ENCODE measurements at places on chromosomes 13 and 19. TPM values are rescaled to one million over a fixed set of nuclear protein-coding genes. Genes with fewer than 3 reads are reported as not detected.

DNA sequence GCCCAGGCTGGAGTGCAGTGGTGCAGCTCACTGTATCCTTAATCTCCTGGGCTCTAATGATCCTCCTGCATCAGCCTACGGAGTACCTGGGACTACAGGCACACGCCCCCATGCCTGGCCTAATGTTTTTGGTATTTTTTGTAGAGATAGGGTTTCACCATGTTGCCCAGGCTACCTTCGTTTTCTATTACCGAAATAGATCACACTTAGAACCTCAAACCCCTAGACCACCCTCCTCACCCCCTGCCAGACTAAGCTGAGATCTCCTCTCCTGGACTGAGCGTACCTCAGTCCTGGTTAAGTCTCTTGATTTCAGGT is 391 bp downstream of the KLF1 start:
- DNase-seq: no peak

MCEMP1 gene
- 24.5 TPM for total RNA-seq

ZNF613 gene
- total RNA-seq: 8.5 TPM

DNA sequence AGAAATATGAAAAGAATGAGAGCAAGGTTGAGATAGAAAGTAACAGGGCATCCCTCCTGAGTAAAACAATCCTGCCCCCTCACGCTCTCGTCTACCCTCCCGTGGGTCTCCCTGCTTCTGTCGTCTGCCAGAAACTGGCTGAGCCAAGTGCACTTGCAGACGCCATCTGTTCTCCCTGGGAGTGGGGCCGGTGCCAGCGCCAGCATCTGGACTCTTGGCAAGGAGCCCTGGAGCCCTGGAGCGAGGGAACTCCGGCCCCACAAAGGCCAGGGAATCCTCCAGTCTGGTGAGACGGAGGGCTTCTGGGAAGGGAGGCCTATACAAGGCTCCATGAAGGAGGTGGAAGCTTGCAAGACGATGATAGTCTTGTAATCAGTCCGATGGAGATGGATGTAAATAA is 2.3 kb upstream of the TMEM91 start:
- DNase-seq: no peak

DNA sequence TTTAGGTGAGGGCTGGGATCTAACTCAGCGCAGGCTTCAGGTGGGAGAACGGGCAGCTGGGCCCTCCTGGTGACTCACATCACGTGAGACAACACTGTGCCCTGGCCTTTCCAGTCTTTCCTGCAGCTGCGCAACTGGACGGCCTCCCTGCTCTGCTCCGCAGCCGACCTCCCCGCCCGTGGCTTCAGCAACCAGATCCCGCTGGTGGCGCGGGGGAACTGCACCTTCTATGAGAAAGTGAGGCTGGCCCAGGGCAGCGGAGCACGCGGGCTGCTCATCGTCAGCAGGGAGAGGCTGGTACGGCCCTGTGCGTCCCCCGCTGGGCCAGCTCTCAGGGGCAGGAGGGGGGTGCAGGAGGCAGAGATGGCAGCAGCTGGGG is 8.8 kb downstream of the SPPL2B start:
- DNase-seq: no peak

ANKLE1 gene
- 3.1 TPM for total RNA-seq

DNA sequence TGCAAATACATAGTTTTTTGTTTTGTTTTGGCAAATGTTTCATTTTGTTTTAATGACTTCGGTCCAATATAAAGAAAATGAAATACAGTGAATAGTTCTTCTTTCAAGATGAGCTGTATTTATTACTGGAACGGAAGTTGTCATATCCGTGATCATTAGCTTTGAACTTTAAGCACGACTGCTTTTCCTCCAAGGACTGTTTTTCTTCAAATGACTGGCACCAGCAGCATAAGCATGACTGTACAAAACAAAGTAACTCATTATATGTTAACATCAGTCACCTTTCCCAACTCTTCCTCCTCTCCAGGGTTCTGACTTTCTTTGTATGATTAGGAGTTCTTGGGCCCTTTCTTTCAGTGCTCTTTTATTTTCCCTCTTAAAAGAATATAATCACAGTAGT is 20.5 kb downstream of the EDNRB start:
- no peak for DNase-seq

GRCh38 chr19:57527136-57527881 is at the start of gene ZNF549:
Gene ZNF549 (plus strand): TSS chr19:57527356. CDS start chr19:57527574, 218 bp downstream.
- DNase-seq: peak; percentile 95

CXCL17 gene
- not detected for total RNA-seq

DNA sequence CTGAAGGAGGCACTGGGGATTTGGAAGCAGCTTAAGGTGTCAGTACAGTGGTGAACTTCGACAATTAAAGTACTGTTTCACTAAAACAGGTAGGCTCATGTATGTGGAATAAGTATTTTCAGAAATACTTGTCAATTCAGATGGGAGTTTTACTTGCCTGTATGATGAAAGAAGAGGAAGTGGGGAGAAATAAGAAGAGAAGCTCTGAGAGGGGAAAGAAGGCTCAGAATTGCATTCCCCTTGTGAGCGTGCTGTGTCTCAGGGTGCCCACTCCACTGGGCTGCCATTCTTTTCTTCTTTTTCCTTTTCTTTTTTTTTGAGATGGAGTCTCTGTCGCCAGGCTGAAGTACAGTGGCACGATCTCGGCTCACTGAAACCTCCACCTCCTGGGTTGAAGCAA is 38.6 kb upstream of the RNF17 start:
- DNase-seq: no peak

DNA sequence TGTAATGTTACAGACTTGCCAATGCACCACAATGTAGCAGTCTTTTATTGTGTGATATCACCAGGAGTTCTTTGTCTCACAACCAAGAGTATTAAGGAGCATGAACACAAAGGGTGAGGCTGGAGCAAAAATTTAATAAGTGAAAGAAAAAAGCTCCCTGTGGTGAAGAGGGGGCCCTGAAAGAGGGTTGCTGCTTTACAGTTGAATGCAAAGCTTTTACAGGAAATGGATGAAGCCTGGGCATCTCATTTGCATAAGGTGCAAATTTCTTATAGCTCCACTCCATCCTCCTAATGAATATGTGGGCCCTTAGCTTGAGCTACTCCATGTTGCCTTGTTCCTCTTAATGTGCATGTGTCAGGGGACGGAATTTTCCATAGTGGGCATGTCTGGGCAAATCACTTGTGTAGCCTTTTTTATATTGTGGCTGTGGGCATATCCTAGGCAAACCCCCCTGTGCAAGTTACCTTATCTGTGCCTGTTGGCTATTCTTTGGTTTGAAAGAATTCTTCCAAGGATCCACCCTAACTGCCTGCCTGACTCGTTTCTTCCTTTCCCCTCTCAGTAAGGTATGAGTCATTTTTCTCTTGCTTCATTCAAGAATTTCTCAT is 45.3 kb upstream of the TRPC4 start:
- no peak for DNase-seq

GRCh38 chr13:59210543-59210942 is 953.2 kb downstream of the DIAPH3 start:
- no peak for DNase-seq
